CD4-positive, alpha-beta T cell treated with Interleukin-15 for 4 hours (primary cell): ENCODE measurements at places on chromosomes 11 and 22.
A peak's percentile ranks its signal among the peaks of the same experiment; 100 is the strongest.

DNA sequence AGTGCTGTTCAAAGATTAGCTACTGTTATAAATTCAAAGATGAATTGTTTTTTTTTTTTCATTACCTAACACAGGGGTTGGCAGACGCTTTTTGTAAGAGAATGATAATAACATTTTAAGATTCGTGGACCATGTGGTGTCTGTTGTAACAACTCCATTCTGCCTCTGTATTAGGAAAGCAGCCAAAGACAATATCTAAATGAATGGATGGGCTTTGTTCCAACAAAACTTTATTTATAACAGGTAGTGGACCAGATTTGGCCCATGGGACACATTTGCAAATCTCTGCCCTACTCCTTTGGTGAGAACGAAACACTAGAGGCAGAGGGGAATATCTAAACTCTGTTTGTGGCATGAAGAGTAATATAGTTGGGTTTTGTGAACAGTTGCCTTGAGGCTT lies 83.6 kb upstream of the BLID start:
- DNase-seq, result no peak

DNA sequence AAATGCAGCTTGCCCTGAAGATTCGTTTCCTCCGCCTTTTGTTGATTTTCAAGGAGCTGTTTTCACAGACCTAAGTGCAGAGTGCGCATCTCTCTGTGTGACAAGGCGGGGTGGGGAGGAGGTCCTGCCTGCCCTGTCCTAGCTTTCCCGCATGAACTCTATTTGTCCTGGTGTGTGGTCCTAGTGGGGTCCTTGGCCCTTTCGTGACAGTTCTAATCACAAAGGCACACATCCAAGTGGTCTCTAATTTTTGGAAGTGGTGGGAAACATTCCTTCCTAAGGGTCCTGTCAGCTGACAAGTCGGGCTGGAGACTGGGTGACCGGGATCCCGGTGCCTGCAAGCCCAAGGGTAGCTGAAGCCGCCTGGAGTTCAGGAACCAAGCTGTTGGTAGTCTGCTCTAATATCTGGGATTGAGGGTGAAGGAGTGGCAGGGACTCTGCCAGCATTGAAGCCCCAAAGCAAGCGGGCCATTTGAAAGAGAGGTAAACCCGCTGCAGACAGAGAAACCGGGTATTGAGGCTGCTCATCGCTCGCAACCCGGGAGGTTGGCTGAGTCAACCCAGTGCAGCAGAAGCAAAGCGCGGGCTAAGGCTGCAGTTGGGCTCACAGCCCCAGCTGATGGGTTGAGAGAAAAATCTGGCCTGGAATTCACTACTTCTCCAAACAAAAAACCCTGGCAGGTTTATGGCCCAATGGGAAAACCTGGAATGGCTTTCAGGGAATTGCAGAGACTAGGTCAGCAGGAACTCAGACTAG lies 28.1 kb upstream of the FBXO3 start:
- DNase-seq, result no peak

- DNase-seq, result no peak
Observed at GRCh38 chr22:38142606-38143005, 32.1 kb upstream of the BAIAP2L2 start.

DNA sequence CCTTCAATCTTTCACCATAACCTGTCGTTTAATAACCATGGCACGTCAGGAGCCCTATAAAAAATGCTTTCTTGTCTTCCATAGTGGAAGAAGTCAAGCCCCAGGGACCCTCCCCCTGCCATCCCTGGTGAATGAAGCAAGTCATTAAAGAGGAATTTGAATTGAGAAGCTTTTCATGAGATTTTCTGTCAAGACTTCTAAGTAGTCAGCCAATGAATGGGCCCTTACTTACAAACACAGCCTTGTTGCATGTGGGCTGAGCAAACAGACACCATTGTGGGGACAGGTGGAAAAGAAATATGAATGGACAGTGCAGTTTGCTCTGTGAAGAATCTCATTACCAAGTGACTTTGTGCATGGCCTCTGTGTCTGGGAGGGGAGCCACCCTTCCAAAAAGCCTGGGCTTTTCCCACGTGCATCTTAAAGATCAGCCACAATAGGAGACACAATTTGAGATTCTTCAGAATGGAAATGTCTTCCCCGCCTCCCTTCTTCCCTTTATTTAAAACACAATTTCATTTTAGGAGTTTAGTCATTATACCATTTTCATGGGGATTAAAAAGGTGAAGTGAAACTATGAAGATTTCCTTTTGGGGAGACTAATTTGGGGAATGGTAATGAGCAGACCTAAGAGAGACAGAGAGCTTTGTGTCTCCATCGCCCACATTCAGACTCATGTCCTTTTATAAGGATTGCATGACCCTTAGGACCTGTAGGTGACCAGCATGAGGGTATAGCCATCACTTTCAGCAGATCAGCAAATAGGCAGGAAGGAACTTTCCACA lies 152.0 kb downstream of the LRRC4C start:
- DNase-seq, result no peak

DNA sequence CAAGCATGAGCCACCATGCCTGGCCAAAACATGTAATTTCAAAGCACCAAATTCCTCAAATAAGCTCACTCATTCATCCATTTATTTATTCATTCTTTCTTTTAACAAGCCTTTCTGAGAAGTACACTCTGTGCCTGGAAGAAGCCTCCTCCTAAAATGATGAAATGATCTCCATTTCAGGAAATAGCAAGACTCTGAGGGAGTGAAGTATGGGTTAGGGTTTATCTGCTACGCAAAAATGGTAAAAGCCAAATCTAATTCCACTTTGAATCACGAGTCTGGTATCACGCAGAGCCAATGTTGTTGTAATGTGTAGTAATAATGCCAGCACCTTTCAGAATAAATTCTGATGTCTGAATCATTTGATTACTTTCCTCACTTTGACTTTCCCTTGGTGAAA lies 1041.8 kb downstream of the LRRC4C start:
- no peak for DNase-seq

- DNase-seq, result no peak
Observed at GRCh38 chr11:110022548-110022947, 70.6 kb upstream of the ZC3H12C start.

DNA sequence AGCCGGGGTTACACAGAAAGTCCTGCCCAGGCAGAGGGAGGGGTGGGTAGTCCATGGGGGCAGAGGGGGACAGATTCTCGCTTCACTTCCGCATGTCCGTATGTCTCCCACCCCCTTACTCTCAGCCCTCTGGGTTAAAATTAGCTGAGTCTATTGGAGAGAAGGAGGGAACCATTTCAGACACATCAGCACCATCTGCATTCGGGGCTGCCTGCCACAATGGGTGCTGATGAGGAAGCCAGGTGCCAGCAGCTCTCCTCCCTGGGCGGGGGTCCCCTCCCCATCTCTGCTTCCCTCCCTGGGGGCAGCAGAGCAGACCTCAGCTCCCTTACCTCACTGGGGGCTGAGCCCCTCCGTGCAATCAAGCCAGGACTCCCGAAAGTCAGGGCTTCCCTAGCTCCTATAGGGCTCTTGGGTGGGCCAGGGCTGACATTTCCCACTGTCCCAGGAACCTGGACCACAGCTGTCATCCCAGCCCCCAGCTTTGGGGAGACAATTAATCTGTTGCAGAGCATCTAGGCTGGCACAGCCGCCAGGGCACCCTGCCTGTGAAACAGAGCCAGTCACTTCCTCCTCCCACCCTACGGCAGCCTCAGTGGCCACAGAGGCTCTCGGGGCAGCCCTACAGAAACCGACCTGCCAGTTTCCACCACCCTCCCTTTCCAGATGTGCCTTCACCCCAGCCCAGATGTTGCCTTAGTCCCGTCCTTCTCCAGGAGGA lies 67.3 kb downstream of the PDE2A start:
- no peak for DNase-seq

- DNase-seq, result no peak
Observed at GRCh38 chr22:48224332-48224731, 1461.9 kb downstream of the TBC1D22A start.

GRCh38 chr22:37278261-37278660 lies 4.0 kb upstream of the CYTH4 start:
- DNase-seq, result no peak

DNA sequence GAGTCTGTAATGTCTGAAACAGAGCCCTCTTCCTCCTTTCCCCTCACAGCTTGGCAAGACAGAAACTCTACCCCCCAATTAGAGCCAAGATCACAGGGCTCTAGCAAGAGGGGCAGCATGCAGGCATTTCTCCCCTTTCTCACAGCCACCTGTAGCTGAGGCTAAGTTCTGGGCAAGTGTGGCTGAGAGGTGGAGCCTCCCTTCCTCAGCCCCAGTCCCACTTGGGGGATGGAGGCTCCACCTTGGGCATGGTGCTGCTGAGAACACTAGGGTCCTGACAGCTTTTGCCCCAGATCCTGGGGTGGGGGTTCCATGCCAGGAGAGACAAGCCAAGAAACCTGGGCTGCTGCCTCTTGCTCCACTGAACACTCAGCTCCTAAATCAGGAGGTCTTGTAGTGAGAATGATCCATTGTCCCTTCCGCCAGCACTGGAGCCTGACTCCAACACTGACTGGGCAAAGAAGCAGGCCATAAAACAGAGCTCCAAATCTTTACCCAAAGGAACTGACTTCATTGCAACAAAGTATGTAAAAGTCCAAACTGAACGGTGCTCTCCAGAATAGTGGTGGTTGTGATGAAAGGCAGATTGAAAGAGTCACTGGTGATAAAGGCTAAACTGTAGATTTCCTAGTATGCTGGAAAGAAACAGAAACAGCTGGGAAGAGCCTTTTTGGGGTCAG lies 25.6 kb downstream of the NARS2 start:
- DNase-seq, result no peak

DNA sequence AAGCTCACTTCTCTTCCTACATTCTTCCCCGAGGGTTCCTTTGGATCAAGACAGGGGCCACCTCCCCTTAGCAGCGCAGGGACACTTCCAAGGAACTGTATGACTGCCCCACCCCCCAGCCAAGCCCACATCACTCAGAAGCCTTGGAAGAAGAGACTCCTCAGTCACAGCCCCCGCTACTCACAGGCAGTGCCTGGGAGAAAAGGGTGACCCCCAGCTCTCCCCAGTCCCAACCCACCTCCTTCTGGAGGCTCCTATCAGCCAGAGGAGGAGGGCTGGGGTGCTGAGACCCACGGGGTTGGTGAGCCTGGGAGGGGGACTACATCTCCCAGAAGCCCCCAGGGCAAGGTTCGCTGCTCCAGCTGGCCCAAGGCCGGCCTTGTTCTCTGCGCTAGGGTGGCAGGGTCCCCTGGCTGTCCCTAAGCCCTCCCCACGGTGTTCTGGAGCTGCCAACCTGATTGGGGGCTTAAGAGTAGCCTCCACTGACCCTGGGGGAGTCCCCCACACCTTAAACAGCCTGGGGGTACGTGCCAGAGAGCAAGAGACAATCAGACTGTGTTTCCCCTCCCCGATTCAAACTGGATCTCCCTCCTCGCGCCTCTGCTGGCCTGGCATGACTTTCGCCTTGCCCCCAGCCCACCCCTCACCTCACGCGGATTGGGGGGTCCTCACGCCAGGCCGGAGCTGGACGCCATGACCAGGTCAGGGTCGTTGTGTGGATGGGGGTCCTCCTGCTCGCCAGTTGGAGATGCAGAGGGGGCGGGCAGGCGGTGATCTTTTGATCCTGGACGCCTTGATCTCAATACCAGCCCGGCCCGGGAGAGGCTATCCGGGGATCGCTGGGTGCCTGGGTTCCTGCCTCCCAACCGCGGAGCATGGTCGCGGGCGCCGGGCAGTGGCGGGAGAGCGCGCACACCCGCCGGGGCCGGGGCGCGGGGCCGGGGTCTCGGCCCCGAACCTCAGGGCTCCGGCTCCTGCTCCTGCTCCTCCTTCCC lies 838 bp downstream of the BCL9L start:
- DNase-seq, result no peak

DNA sequence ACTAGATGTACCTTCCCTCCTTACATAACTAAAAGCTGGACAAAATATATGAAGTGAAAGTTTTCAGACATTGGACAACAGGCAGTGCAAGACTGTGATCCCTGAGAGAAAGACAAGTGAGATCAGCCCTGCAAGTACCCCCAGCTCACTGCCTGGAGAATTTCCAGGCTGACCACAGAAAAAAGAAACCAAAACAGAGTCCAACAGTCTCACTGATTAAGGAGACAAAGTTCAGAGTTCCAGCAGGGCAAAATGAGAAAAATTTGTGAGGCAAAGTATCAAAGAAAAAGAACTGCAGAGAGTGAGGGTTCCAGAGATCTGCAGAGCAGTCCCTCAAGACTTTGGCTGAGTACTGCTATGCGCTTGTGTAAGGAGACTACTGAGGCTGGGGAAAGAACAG lies 47.3 kb upstream of the TMEM45B start:
- DNase-seq, result no peak

DNA sequence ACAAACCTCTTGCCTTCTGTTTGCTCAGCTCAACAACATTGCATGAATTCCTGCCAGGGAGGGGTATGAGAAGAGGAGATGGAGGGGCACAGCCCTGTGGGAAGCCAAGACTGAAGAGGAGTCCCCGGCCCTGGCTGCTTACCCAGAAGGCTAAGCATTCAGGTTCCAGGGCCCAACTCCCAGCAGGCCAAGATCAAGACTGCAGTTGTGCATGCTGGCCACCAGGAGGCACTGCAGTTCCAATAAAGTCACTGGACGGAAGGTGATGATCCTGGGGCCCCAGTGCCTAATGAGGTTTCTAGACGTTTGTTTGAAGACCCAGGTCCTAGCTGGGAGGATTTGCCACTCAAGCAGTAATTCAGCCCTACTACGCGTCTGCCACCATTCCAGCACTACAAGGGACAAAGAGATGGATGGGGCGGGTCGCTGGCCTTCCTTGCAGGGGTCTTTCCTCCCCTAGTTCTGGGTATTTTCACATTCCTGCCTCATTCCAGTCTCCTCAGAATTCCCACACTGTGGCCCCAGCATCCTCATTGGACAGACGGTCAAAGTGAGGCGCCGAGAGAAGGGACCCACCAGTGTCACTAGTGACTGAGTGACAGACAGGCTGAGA lies 23.6 kb downstream of the ALX4 start:
- DNase-seq, result peak; percentile 41

- no peak for DNase-seq
Observed at GRCh38 chr22:17120711-17121232, 388 bp downstream of the TMEM121B start.

DNA sequence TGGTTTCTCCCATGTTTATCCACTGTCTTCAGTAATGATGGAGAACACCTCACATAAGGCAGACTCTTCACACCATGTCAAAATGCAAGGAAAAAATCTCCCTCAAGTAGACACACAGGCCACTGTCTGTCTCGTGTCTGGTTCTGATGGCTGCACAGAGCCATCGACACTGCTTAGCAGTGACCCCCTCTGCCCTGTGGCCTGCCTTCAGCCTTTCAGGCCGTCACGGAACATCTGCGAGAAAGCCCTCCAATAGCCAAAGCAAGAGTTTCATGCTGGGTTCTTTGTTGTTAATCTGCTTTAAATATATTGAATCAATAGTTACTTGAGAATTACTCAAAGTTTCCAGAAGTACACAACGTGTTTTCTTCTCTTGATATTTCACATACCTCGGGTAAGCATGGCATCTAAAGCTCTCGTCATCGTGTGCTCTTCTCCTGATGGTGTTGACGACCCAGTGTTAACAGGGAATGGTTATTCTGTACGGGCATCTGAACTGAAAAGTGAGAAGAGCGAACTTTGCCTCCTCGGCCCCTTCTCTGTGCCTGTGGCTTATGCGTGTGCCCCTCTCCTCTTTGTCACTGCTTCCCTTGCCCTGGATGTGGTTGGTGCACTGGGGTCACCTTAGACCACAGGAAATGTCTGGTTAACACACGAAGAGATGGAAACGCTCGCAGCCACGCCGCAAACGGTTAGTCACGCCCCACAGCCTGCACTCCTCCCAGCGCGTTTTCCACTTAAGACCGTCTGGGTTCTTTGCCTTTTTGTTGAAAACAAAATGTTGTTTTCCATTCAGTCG lies 33.4 kb upstream of the CTTN start:
- DNase-seq, result peak; percentile 51
